ENCODE measurements at places on chromosomes 2 and 18.

GRCh38 chr18:56873441-56874140, 222.4 kb downstream of the WDR7 start:
- DNase-seq: no peak

- no peak for DNase-seq
Observed at GRCh38 chr18:28736951-28737350, 560.0 kb upstream of the CDH2 start.

DNA sequence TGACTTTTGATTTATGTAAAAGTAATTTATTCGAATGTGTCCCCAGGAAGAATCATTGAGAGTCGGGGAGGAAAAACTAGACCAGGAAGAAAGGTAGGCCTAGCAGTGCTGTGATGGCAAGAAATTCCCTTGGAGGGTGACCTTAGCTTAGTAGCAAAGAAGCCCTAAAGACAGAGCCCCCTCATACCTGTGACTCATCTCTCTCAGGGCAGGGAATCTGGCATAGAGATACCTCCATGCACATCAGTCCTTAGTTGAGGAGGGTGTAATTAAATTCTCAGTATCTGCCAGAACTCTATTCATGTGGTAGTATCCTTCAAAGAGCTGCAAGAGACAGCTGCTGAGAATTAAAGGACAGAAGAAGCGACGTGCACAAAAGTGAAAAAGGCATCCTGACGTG, 360.3 kb downstream of the FBXO15 start:
- no peak for DNase-seq

DNA sequence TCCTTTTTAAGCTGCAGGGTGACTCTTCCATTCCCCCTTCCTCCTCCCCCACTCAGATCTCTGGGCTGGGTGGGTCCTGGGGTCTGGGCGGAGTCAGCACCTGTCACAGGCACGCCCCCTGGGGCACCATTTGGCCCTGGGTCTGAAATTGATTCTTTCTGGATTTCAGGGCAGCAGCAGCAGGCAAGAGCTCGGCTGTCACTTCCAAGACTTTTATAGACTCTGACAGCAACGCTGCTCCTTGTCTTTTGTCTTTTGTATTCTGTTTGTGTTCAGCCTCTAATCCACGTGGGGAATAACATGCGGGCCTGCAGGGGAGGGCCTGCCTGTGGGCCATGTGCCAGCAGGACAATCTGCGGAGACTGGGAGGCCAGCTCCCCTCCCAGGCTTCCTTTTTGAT, 3.9 kb downstream of the BOD1L2 start:
- DNase-seq: no peak

All from NCI-H2081 treated with DMSO at 0.1 percent for 48 hours (cell line).